Trophoblast cell (in vitro differentiated cells and primary cell): ENCODE measurements at places on chromosomes 7 and 10.

GRCh38 chr7:55510621-55511020 is 61.7 kb downstream of the VOPP1 start:
- H3K27ac ChIP-seq: no peak overlapping the region
- H3K36me3 ChIP-seq: no peaks in the 10 kb centered on the region
- H3K4me1 ChIP-seq: peaks cover 2% of the 10 kb centered on the region
- no peak overlapping the region for H3K4me3 ChIP-seq

- DNase-seq: peak; percentile 31
- no peak overlapping the region for H3K27ac ChIP-seq
- H3K36me3 ChIP-seq: no peaks in the 10 kb centered on the region
These were observed 1.3 kb upstream of the CALCR start for GRCh38 chr7:93575555-93576399.

DNA sequence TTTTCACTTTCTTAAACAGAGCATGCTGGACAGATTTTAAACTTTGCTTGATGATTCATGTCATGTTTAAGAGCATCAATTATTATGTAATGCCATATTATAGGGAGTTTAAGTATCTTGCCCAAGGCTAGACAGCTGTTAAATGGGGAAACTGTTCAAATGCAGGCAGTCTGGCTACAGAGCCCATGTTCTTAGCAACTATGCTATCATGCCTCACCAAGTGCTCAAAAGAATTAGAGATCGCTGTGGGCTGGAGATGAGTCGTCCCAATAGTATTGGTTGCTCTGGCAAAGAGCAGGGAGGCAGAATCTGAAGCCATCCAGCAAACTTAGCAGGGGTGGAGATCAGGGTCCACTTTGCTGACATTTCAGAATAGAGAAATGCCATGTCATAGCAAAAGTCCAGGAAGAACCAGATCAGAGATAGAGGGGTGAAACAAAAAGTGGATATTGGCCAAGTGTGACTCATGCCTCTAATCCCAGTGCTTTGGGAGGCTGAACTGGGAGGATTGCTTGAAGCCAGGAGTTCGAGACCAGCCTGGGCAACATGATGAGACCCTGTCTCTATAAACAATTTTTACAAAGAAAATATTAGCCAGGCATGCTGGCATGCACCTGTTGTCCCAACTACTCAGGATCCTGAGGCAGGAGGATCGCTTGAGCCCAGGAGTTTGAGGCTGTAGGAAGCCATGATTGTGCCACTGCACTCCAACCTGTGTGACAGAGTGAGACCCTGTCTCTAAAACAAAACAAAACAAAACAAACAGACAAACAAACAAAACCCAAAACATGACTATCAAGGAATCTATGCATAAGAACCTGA is 57.8 kb downstream of the BAMBI start:
- no peak overlapping the region for H3K4me3 ChIP-seq
- H3K27me3 ChIP-seq: no peaks in the 10 kb centered on the region
- no peaks in the 10 kb centered on the region for H3K36me3 ChIP-seq
- peak overlapping the region; percentile 32 for H3K27ac ChIP-seq
- peak; percentile 99 for DNase-seq

DNA sequence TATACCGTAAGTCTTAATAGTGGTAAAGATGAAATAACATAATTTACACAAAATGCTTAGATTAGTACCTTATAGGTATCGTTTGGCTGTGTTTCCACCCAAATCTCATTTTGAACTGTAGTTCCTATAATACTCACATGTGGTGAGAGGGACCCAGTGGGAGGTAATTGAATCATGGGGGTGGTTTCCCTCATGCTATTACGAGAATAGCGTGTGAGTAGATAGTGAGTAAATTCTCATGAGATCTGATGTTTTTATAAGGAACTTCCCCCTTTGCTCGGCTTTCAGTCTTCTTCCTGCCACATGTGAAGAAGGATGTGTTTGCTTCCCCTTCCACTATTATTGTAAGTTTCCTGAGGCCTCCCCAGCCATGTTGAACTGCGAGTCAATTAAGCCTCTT is 426.3 kb upstream of the POT1 start:
- no peak overlapping the region for H3K4me3 ChIP-seq
- no peak for DNase-seq
- H3K27me3 ChIP-seq: no peaks in the 10 kb centered on the region

GRCh38 chr10:132687893-132688579 is 97.9 kb downstream of the NKX6-2 start:
- DNase-seq: no peak
- H3K4me1 ChIP-seq: peaks cover 3% of the 10 kb centered on the region
- no peaks in the 10 kb centered on the region for H3K27me3 ChIP-seq
- H3K4me3 ChIP-seq: no peak overlapping the region
